Astrocyte (in vitro differentiated cells and primary cell): ENCODE measurements at places on chromosomes 7 and 10.
A peak's percentile ranks its signal among the peaks of the same experiment; 100 is the strongest.

DNA sequence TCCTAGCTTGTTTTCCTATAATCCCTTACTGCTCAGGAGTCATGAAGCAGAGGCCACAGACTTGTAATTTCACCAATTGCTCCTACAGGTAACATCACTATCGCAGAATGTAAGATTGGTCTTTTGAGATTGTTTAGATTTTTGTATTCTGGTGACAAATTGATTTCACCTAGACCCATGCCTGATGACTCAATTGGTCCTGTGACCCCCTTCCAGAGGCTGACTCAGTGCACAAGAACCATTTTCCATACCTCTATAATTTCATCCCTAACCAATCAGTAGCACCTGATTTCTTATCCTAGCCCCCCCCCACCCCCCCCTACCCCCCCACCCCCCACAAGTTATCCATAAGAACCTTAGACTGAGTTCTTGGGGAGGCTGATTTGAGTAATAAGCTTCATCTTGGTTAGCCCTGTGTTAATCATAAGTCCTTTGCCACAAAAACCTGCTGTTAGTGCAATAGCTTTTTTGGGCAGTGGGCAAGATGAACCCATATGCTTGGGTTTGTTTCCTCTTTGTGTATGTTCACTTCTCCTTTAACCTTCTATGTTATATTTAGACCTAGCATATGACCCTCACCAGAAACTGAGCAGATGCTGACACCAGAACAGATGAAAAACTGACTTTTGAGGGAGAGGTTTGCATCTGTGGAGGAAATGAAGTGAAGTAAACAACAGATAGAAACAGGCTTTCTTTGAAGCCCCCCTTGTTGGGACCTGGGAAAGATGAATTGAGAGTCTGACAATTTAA, 187.1 kb downstream of the KIF20B start:
- peak; percentile 8 for DNase-seq

DNA sequence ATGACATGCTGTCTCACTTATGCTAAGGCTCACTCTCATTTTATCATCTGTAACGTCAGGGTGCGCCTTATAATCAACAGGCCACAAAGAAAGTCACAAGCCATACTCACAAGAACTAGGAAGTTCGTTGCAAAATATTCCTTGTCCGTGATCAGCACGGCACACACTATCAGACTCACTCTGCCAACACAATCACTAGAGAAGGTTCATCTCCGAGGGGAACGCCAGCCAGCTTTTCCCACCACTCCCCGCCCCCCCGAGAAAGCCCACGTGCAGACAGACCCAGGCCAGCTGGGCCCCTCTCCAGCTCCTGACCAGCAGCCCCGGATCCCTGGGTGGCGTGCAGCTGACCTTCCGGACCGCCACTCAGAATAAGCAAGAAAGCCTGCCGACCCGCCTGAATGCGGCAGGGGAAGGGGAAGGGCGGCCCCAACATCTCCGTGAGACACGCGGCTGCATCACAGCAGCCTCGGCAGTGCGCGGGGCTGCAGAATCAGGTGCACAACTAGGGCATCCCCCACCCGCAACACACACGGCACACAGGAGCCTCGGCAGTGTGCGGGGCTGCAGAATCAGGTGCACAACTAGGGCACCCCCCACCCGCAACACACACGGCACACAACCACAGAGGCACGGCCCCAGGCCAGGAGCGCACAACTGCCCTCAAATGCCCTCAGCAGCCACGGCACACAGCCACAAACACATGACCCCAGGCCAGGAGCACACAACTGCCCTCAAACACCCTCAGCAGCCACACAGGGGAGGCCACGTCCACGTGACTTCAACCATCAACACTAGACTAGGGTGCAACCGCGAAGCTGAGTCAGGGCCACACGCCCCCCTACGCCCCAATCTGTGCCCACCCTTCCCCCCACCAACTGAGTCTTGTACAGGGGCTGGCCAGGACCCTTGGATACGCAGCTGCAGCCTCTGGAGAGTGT, 2.5 kb upstream of the GPR146 start:
- DNase-seq, result no peak

- DNase-seq, result peak; percentile 13
These were observed 665 bp downstream of the INSYN2A start for GRCh38 chr10:127195571-127196281.

GRCh38 chr10:130340816-130341215, 204.6 kb downstream of the GLRX3 start:
- DNase-seq, result no peak

- DNase-seq, result peak; percentile 77
These were observed 129.6 kb upstream of the MKLN1 start for GRCh38 chr7:131197920-131198615.

- no peak for DNase-seq
These were observed 321.6 kb upstream of the RNF32 start for GRCh38 chr7:156318926-156319325.

DNA sequence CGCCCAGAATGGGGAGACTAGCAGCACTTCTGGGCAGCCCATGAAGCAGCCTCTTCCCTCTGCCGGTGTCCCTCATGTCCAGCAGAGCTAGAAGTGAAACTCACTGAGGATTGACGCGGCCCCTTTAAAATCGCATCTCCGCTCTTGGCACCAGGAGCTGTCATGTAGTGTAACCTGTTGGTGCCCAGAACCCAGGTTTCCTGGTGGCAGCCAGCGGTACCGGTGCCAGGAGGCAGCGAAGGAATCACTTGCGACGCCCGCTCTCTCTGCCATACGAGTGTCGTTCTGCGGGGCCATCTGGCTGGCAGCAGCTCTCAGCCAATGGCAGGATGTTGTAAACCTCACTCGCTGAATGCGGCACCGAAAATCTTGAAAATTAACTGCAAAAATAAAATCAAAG, 82.7 kb downstream of the CUX1 start:
- no peak for DNase-seq
